ENCODE measurements at places on chromosomes 2 and 18. TPM values are rescaled to one million over a fixed set of nuclear protein-coding genes. Genes with fewer than 3 reads are reported as not detected.
A peak's percentile ranks its signal among the peaks of the same experiment; 100 is the strongest.

Gene NYAP2
- total RNA-seq, result not detected

Gene SPATA3
- total RNA-seq, result 1.2 TPM

Gene WIPF1
- total RNA-seq, result 465 TPM

Gene PXDN
- 3.1 TPM for total RNA-seq

Gene SLC19A3
- total RNA-seq, result not detected

DNA sequence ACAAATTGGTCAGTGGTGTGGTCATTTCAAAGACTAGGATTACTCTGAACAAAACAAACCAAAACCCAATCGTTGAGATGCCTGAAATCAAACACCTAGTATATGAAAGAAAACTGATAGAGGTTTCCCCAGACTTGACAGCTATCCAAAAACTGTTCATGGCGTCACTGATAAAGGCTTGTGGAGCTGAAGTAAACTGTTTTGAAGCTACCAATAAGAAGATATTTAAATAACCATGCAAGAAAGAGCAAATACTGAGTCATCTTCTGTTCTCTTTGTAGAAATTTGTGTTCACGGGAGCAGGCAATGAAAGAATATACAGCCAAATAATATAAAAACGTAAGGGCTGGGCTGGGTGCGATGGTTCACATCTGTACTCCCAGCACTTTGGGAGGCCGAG, 7.5 kb upstream of the COLEC11 start:
- DNase-seq, result no peak
- no peak overlapping the region for H3K4me3 ChIP-seq
- peaks cover 2% of the 10 kb centered on the region for H3K36me3 ChIP-seq
- no peak overlapping the region for H3K27ac ChIP-seq
- no peaks in the 10 kb centered on the region for H3K4me1 ChIP-seq

- DNase-seq, result no peak
- peak overlapping the region; percentile 20 for H3K4me3 ChIP-seq
- H3K27me3 ChIP-seq, result no peaks in the 10 kb centered on the region
- no peaks in the 10 kb centered on the region for H3K36me3 ChIP-seq
- no peak overlapping the region for H3K27ac ChIP-seq
These were observed 565.2 kb upstream of the NRXN1 start for GRCh38 chr2:51597086-51597485.

DNA sequence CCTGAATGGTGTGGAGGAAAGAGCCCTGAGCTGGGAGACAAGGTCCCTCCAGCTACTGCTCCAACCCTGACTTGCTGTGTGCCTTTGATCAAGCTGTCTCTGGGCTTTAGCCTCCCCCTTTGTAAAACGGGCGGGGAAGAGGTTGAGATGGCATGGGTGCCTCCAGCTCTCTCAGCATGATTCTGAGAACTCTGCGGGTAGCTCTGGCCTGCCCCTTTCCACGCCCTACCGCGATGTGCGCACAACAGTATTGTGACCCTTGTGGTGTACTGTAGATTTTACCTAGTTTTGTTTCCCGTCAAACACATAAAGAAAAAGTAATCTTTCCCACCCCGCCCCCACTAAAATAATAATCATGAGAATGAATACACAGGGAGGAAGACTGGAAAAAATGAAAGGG, 5.3 kb downstream of the CD8A start:
- peak overlapping the region; percentile 92 for H3K4me3 ChIP-seq
- H3K27me3 ChIP-seq, result no peaks in the 10 kb centered on the region
- peaks cover 56% of the 10 kb centered on the region for H3K36me3 ChIP-seq
- DNase-seq, result peak; percentile 95
- H3K4me1 ChIP-seq, result peaks cover 57% of the 10 kb centered on the region
- H3K27ac ChIP-seq, result peak overlapping the region; percentile 100

DNA sequence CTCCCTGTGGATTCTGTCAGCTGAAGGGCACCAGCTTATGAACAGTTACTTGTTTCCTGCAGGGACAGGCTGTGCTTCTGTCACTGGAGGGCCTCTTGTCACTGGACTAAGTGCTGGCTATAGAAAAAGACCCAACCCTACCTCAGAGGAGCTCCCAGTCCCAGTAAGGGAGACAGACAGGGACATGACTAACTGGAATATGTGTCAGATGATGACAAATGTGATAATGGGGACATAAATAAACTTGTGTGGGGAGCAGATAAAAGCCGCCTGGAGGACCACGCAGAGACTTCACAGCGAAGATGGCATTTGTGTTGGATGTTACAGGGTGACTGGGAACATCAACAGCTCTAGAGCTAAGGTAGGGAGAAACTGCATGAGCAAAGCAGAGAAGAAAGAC, 95.0 kb downstream of the MAPRE2 start:
- H3K27me3 ChIP-seq, result no peaks in the 10 kb centered on the region
- no peak for DNase-seq
- H3K27ac ChIP-seq, result no peak overlapping the region
- no peak overlapping the region for H3K4me3 ChIP-seq
- H3K36me3 ChIP-seq, result peaks cover 20% of the 10 kb centered on the region

- no peaks in the 10 kb centered on the region for H3K36me3 ChIP-seq
- H3K4me3 ChIP-seq, result no peak overlapping the region
- no peaks in the 10 kb centered on the region for H3K27me3 ChIP-seq
These were observed 164.6 kb downstream of the CTIF start for GRCh38 chr18:48703418-48703817.

- no peak for DNase-seq
- H3K27ac ChIP-seq, result no peak overlapping the region
- peaks cover 4% of the 10 kb centered on the region for H3K27me3 ChIP-seq
- H3K4me1 ChIP-seq, result peaks cover 27% of the 10 kb centered on the region
- no peak overlapping the region for H3K4me3 ChIP-seq
- H3K36me3 ChIP-seq, result no peaks in the 10 kb centered on the region
These were observed 100.3 kb upstream of the PMAIP1 start for GRCh38 chr18:59799383-59800015.

DNA sequence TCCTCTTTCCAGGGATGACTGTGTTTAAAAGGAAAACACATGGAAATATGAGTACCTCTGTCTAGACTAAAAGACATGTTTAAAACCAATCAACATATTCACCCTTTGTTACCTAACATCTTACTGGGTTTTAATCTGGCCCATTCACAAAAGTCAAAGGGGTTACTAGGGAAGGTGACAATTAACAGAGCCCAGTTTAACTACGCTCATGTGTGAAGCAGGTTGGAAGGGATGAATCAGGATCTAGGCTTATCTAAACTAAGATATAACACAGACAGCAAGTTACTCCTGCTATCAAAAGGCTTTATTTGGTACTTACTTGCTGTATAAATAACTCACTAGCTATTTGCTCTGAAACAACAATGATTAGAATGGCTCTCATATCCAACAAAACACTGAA, 337.0 kb downstream of the NCKAP5 start:
- H3K36me3 ChIP-seq, result no peaks in the 10 kb centered on the region
- H3K4me1 ChIP-seq, result no peaks in the 10 kb centered on the region
- no peak overlapping the region for H3K4me3 ChIP-seq
- no peaks in the 10 kb centered on the region for H3K27me3 ChIP-seq
- no peak overlapping the region for H3K27ac ChIP-seq

DNA sequence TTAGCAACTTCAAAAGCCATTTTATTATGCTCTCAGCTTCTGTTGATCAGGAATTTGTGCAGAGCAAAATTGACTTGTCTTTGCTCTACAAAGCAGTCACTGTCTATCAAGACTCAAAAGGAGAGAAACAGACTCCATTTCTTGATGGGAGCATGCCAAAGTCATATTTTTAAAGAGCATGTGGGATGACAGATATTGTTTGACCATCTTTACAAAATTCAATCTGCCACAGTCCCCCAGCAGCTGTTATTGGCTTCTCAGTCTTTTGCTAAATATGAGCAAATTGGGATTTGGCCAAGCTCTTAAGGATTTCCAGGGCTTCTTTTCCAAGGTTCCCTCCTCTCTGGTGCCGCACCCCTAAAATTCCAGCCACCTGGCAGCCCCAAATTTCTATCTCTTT, 67.9 kb downstream of the TEX51 start:
- DNase-seq, result no peak
- H3K27ac ChIP-seq, result no peak overlapping the region
- H3K4me3 ChIP-seq, result no peak overlapping the region
- peaks cover 66% of the 10 kb centered on the region for H3K27me3 ChIP-seq
- H3K36me3 ChIP-seq, result no peaks in the 10 kb centered on the region

DNA sequence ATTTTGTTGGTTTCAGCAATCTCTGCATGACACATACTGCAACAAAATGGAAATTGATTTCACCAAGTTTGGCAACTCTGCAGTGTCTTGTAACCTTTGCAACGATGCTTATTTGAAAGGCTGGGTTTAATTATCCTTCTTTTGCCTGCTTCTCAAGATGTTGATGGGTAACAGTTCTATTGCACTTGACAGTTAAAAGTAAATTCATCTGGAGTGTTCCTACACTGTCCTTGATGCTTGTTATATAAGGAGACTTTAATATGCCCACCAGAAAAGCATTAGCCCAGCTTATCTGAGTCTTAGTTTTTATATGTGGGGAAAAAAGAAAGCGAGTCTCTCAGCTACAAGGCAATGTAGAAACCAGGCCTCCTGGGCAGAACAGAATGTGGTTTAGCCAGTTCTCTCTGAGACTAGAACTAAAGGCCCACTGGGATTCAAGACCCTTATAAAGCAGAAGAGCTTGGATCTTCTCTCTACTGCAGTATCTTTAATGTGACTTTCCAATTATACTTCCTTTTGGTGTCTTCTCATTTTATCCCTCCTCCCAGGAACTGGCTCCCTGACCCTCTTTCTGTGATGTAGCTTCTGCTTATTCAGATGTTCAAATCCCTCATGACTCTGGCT, 106.8 kb upstream of the LYPD6 start:
- H3K36me3 ChIP-seq, result no peaks in the 10 kb centered on the region
- DNase-seq, result no peak
- H3K27ac ChIP-seq, result no peak overlapping the region
- H3K4me1 ChIP-seq, result no peaks in the 10 kb centered on the region
- H3K4me3 ChIP-seq, result no peak overlapping the region
